ENCODE measurements at places on chromosomes 3 and 15.

- no peak for DNase-seq
These were observed 54.6 kb upstream of the PIAS1 start for GRCh38 chr15:67999320-68000100.

GRCh38 chr3:81995329-81995728 lies 233.9 kb upstream of the GBE1 start:
- DNase-seq: no peak

DNA sequence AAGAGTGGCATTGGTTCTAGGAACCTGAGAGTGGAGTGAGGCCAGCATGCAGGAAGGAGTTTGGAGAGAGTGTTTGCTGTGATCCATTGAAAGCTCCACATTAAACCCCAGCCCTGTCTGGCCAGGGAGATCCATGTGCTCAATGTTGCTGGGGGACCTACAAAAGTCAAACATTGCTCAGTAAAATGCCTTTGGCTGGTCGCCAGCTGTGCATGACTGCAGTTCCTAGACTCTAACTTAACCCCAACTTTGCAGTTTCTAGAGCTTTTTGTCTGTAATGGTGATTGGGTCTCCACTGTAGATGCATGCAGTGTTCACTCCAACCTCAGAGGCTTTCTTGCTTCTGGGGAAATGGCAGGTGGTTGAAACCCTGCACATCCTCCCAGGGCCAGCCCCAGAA lies 99.7 kb upstream of the ABHD17C start:
- DNase-seq: no peak

DNA sequence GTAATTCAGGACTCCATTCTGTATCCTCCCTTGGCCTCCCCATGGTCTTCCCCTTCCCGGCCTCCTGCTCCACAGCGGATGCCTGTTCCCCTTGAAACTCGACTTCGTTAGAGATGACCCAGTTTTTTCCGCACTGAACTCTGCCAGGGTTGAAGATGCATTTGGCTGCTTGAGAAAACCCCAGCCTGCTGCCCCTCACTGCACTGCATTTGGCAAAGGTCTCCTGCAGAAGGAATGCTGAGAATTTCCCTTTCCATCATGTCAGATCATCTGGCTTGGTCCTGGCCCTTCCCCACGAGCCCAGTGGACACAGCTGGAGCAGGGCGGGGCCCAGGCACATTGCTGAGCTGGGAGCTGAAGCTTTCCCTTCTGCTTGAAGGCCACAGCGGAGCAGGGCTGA lies 37.6 kb upstream of the RGMA start:
- no peak for DNase-seq

- DNase-seq: no peak
These were observed 1.3 kb downstream of the VGLL3 start for GRCh38 chr3:86989611-86990010.

- DNase-seq: no peak
These were observed 14.6 kb upstream of the TFRC start for GRCh38 chr3:196096382-196096953.

DNA sequence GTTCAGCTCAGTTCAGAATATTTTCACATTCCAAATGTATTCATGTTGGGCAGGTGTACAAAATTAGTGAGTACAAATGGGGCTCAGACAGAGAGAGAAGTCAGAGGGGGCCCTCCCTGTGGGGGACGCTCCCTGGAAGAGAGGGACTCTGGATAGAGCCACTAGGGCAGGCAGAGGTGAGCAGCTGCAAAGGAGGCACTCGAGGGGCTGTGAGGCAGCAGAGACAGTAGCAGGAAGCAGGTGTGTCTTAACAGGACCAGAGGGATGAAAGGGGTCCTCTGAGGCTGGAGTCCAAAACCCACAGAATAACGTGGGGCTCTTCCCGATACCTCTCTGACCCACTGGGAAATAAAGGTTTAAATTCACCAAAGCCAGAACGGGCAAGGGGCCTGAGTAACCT lies 127.1 kb downstream of the MEGF11 start:
- no peak for DNase-seq

- no peak for DNase-seq
These were observed 757.6 kb downstream of the GBE1 start for GRCh38 chr3:81003817-81004216.

- DNase-seq: no peak
These were observed 77.2 kb upstream of the VGLL4 start for GRCh38 chr3:11720917-11721411.

GRCh38 chr3:43747641-43748040 lies 56.9 kb downstream of the ABHD5 start:
- no peak for DNase-seq

GRCh38 chr3:37054370-37054769 lies 61.1 kb downstream of the MLH1 start:
- no peak for DNase-seq

- DNase-seq: no peak
These were observed 131.2 kb downstream of the RAP2B start for GRCh38 chr3:153293265-153293664.
